T-helper 17 cell (primary cell): ENCODE measurements at places on chromosomes 2 and 18. TPM values are rescaled to one million over a fixed set of nuclear protein-coding genes. Genes with fewer than 3 reads are reported as not detected.

DNA sequence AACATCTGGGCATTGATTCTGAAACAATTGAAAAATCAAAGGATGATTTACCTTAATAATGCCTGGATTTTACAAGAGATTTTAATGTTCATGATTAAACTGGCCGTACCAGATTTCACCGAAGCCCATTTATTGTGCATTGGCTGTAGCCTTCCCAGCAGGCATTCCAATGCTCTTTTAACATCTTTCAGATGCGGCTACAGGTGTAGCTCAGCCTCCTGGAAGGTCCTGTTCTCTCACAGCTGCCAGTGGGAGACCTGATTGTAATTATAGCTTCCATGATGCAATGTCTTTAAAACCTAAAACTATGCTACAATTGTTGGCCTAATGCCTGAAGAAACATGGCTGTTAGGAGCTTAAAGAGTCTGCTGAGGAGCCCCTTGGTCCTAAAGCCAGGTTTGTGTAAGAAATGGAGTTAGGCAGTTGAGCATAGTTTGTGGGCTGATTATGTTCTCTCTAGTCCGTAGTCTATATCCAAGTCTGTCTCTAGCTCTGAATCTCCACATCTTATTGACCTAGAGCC lies 147.4 kb downstream of the CERS6 start:
- DNase-seq = no peak

GRCh38 chr2:222792001-222792611 lies 68.7 kb upstream of the ACSL3 start:
- no peak for DNase-seq

Gene EFR3B
- total RNA-seq = not detected

GRCh38 chr2:111702119-111702803 lies 181.7 kb downstream of the ANAPC1 start:
- DNase-seq = peak; percentile 36

DNA sequence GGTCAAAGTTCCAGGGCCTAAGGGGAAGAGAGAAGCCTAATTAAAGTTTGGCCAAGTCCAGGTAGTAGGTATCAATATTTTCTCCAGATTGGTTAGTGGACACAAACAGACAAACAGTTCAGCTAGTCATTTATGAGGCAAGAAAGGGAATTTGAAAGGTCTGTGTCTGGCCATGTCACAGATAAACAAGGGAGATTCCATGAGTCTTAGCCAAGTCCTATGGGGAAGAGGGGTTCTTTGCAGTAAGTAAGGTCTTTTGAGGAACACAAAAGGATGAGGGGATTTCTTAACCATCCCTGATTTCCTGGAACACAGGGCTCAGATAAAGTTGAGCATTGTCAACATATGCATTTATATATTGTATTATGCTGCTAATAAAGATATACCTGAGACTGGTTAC lies 310.8 kb downstream of the PLCL1 start:
- no peak for DNase-seq

Gene GYPC
- total RNA-seq = 86.2 TPM

DNA sequence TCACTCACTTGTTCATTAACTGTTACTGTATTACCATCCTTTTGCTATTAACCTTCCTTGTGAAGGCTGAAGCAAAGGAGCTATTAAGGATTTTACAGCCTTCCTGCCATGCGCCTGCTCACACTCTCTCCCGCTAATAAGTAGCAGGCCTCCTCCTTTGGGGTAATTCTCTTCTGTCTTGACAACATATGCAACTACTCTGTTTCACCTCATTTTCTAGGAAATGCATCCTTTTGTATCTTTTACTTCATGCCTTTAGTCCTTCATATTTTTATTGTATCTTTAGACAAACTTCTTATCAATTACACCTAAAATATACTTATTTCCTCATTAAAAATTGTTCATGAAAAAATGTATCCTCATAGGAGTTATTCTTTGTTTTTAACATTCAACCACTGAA lies 434.9 kb upstream of the LYPD1 start:
- no peak for DNase-seq

DNA sequence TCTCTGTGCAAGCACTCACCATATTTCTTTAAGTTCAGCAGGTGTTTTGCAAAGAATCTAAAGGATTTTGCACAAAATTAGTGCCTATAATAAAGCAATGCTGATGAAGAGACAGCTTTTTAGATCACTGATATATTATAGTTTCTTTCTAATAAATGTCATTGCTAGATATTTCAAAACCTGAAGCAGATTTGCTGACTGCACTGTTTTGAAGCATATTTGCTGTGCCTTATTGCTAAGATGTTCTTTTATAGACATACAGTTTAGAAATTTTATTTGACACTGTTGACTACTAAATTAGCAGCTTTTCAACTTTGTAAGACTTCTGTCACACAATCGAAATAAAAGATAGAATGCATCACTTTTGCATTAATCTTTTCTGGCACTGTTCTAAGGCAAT lies 620.9 kb upstream of the CELF4 start:
- no peak for DNase-seq

Gene RGPD3
- 0.37 TPM for total RNA-seq

- no peak for DNase-seq
Measured at GRCh38 chr2:83879127-83879526, 580.0 kb downstream of the SUCLG1 start.

Gene MEP1B
- not detected for total RNA-seq

DNA sequence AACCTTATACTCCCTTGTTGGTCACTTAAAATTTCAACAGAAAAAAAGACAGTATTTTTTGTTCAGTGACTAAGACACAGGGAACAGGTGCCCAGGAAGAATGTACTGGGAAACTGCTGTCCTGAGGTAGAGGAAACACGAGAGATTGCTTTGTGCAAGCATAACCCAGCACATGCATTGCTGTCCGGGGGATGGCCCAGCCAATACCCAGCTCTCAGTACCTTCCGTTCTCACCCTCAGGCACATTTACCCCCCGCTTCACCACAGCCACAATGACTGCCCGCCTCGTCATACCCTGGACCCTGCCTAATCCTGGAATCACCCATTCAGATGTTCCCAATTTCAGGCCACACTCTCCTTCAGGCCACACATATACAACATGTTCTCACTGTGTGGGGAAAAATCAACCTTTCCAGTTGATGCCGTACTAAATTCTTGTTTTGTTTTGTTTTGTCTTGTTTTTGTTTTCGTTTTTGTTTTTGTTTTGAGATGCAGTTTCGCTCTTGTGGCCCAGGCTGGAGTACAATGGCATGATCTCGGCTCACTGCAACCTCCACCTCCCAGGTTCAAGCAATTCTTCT lies 140.7 kb downstream of the ESCO1 start:
- no peak for DNase-seq

DNA sequence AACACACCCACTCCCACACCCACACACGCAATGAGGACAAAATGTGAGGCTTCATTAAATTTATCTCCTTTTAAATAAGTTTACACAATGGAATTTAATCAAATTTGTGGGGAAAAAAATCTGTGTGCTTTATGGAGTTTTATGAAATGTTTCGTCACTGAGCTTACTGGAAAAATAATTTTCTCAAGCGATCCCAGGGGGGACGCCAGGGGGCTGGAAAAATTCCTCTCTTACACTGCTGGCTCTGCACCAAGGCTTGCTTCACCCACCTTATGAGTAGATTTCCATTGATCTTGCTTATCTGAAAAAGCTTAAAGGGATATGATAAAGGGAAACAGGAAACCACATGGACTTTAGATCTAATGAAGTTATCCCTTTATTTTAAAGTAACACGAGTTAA lies 95.5 kb downstream of the CABYR start:
- no peak for DNase-seq

DNA sequence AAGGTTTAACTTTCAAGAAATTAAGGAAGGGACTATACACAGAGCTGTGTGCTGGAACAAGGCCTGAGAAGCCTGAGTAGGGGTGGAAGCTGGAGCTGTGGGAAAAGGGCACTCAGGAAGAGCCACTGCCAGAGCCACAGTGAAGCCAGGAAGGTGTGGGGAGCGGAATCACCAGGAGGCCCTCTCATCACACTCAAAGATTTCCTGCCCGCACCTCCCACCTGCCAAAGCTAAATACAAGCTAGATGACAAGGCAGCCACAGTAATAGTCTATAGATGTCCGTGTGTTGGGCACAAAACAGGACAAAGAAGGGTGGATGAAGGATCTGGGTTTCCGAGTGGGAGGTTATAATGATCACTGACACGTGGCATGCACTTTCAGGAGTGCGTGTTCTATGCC lies 126.0 kb downstream of the ZNF532 start:
- DNase-seq = no peak

Gene IL36G
- not detected for total RNA-seq

Gene CNRIP1
- not detected for total RNA-seq

DNA sequence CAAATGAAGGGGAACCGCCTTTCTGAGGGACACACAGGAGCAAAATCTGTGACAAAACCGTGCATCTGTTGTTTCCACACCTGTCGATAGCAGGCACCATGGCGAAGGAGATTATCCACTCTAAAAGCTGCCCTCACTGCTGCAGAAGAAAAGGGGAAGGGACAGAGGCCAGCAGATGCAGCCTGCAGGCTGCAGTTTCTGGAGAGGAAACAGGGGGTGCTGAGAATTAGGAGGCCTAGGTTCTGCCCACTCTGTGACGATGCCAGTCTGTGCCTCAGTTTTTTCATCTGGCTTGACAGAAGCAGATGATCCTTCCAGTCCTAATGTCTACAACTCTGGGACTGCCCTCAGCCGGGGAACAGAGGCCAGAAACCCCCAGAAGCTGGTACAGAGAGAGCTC lies 17.7 kb downstream of the PAX8 start:
- no peak for DNase-seq

- DNase-seq = no peak
Measured at GRCh38 chr18:74906184-74906583, 302.8 kb downstream of the PTGR3 start.

DNA sequence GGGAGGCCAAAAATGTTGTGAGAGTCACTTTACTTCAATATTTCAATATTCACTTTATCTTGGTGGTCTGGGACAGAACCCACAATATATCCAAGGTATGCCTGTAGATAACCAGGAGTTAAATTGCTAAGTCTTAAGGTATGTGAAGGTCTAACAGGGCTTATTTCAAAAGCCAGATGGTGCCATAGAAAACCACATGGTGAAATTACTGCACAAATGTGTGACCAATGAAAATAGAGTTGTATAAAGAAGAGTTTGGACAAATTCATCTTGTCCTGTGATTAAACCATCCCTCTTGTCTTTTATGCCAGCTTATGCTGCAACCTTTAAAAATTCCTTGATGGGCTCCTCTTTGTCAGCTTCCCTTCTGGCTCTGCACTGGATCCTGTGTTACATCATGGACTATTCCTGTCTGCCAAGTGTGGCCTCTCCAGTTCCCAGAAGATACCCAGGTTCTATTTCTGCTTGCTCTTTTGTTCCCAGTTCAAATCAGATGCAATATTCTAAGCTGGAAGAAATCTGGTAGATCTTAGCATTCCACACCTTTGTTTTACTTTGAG lies 46.8 kb downstream of the ANTXR1 start:
- no peak for DNase-seq

GRCh38 chr2:135743860-135744259 lies 2.2 kb downstream of the UBXN4 start:
- no peak for DNase-seq

DNA sequence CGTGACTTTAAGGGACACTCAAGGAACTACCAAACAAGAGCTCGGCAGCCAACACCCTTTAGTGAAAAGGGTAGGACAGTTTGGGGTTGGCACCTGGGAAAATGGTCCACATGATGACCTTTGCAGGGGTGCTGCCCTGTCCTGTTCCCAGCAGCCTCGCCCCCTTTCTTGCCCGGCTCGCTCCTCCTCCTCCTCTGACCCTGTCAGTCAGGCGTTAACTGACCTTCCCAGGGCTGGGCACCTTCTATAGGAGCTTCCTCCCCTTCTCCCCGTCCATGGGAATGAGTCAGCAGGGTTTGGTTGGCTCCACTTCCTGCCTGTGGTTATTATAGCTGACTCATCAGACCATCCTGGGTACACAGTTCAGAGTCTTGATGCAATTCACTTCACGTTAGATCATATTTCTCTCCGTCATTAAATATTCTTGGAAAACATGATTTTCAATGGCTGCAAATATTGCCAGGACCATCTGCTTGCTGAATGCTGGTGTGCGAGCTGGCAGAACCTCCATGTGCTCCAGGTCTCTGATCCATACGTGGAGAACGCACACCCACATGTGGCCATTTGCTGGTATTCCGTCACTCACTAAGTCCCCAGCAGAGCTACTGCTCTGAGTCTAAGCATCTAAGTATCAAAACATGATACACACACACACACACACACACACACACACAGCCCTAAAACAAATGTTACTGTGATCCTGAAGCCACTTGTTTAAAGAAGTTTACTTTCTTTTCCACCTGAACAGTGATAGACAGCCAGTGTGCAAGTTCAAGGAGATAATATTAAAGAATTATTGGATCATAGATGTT lies 185.0 kb downstream of the ANAPC1 start:
- DNase-seq = no peak

Gene SLC20A1
- 113 TPM for total RNA-seq

Gene DYNAP
- not detected for total RNA-seq

DNA sequence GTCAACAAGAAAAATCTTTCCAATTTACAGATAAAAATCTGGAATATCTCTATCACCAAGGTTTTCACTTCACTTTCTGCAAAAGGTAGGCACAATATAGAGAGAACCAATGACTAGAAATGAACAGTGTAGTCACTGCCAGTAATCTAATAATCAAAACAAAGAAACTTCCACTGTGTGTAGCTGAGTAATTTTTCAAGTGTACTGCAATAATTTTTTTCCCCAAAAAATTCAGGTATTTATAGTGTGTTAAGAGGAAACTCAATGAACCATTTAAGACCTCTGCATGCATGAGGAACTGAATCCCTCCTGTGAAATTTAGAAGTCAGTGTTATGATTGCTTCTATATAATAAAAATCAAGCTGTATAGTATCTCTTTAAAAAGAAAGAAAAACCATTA lies 121.8 kb downstream of the MEMO1 start:
- DNase-seq = no peak

Gene FSHR
- not detected for total RNA-seq

Gene ANKRD62
- total RNA-seq = not detected

DNA sequence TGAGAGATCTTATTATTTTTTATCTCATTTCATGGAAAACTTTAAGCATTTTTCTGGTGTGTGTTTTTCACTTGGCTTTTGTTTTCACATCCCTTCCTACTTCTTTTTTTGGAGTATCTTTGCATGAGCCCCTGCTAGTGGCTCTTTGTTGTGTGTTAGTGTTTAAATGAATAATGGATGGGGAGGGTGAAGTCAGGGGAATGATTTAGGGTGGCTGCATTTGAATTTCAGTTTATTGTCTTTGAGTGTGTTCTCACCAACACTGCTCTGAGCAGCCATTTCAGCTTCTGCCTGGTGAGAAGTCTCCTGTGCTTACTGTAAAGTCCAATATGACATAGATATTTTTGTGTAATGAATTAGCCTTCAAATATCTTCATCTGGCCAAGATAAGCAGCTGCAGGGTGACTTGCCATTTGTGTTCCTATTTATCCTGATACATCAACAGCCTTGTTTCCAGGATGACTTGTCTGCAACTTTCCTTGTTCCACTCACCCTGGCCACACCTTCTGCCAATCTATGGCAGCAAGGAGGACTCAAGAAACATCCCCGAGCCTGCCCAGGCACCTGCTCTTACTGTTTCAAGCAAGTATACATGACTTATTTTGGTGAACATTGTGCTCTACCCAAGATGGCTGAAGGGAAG lies 182.6 kb downstream of the PDE11A start:
- DNase-seq = no peak

- no peak for DNase-seq
Measured at GRCh38 chr2:144554492-144555210, 34.7 kb upstream of the ZEB2 start.
